ENCODE measurements at places on chromosomes 11 and 22. TPM values are rescaled to one million over a fixed set of nuclear protein-coding genes. Genes with fewer than 3 reads are reported as not detected.

CCDC157 gene
- total RNA-seq = 2.9 TPM

HORMAD2 gene
- not detected for total RNA-seq

NLRP14 gene
- not detected for total RNA-seq

A4GALT gene
- total RNA-seq = 13.4 TPM

Measured in A549 treated with DMSO at 1 μM for 4 hours (cell line).